Effector memory CD8-positive, alpha-beta T cell (primary cell): ENCODE measurements at places on chromosomes 4 and X.

GRCh38 chr4:178296669-178297068 lies 854.4 kb upstream of the AGA start:
- no peak for DNase-seq
- H3K27me3 ChIP-seq: no peaks in the 10 kb centered on the region
- H3K36me3 ChIP-seq: no peaks in the 10 kb centered on the region
- H3K4me1 ChIP-seq: no peaks in the 10 kb centered on the region

GRCh38 chr4:160326110-160326509 lies 1223.2 kb downstream of the RAPGEF2 start:
- DNase-seq: no peak
- H3K27me3 ChIP-seq: no peaks in the 10 kb centered on the region
- no peak overlapping the region for H3K27ac ChIP-seq
- no peak overlapping the region for H3K4me3 ChIP-seq
- no peaks in the 10 kb centered on the region for H3K36me3 ChIP-seq

DNA sequence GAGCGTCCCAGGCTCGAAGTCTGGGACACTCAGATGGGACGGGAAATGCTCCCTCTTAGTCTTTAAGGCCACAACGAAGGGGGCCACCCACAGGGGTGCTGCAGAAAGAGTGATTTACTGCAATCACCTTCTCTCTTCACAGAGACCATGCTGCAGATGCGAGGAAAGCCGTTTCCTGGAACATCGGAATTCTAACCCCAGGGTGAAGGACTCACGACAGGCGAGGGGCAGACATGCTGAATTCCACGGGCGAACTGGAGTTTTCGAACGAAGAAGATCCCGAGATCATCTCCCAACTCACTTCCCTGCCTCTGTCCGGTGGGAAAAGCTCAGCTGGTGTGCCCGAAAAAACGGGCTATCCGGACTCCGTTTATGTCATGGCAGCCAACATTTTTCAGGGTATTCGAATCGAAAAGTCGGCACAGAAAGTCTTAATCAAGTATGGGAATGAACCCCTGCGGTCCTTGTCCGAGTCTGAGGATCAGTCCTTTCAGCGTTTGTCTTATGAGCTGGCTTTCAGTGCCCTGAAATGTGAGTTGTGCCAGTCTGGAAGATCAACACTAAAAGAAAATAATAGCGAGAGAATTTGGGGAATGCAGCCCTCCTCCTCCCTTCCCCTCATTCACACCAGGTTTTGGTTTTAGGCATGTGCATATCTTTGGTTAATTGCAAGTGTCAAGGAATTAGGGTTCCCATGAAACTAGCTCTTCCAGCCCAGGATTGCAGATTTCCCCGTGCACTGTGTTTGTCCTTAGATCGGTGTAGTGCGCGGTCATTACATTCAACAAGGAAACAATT lies 905 bp downstream of the NSUN7 start:
- no peak for DNase-seq
- H3K27ac ChIP-seq: no peak overlapping the region
- H3K4me1 ChIP-seq: no peaks in the 10 kb centered on the region
- peak overlapping the region; percentile 54 for H3K4me3 ChIP-seq
- no peaks in the 10 kb centered on the region for H3K36me3 ChIP-seq
- H3K27me3 ChIP-seq: peaks cover 47% of the 10 kb centered on the region

DNA sequence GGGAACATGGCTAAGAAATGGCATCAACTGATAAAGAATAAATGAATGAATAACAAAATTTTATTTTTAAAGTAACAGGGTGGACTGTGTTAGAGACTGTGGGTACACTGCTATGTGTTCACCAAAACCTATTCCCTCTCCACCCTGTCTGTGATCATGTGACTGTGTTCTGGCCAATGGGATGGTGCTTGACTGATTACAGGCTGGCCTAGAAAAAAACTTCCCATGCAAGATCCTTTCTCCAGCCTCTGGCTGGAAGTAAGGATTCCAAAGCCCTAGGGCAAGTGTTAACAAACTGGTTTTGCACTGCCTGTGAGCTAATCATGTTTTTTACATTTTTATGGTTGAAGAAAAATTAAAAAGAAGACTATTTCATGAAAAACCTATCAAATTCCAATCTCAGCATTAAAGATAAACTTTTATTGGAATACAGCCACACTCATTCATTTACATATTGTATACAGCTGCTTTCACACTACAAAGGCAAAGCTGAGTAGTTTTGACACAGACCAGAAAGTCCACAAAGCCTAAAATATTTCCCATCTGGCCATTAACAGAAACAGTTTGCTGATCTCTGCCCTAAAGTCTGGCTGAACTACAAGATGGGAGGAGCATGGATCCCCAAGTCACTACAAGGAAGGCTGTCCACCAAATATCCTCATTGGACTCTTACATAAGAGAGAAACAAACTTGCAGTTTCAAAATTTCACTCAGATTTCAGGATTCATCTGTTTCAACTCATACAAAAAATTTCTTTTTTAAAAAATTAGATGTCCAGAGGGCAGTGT lies 133.2 kb downstream of the ARHGAP6 start:
- no peak overlapping the region for H3K27ac ChIP-seq
- no peak for DNase-seq
- no peaks in the 10 kb centered on the region for H3K36me3 ChIP-seq
- no peaks in the 10 kb centered on the region for H3K27me3 ChIP-seq

- no peak for DNase-seq
- H3K36me3 ChIP-seq: peaks cover 30% of the 10 kb centered on the region
- H3K27me3 ChIP-seq: no peaks in the 10 kb centered on the region
- no peak overlapping the region for H3K27ac ChIP-seq
Observed at GRCh38 chrX:23670528-23670927, 3.2 kb downstream of the PRDX4 start.

GRCh38 chr4:150647008-150647407 lies 65.1 kb downstream of the MAB21L2 start:
- no peak overlapping the region for H3K4me3 ChIP-seq
- no peaks in the 10 kb centered on the region for H3K27me3 ChIP-seq
- no peak for DNase-seq
- H3K4me1 ChIP-seq: peaks cover 11% of the 10 kb centered on the region

- H3K27me3 ChIP-seq: no peaks in the 10 kb centered on the region
- no peak overlapping the region for H3K4me3 ChIP-seq
- peaks cover 13% of the 10 kb centered on the region for H3K4me1 ChIP-seq
- peak overlapping the region; percentile 6 for H3K27ac ChIP-seq
- no peaks in the 10 kb centered on the region for H3K36me3 ChIP-seq
Observed at GRCh38 chrX:13427441-13428052, 107.7 kb upstream of the ATXN3L start.

- no peak overlapping the region for H3K4me3 ChIP-seq
- H3K27ac ChIP-seq: no peak overlapping the region
- no peaks in the 10 kb centered on the region for H3K36me3 ChIP-seq
- no peaks in the 10 kb centered on the region for H3K27me3 ChIP-seq
Observed at GRCh38 chr4:54898656-54899340, 226.6 kb downstream of the KDR start.

- no peaks in the 10 kb centered on the region for H3K36me3 ChIP-seq
- no peak overlapping the region for H3K27ac ChIP-seq
- no peak overlapping the region for H3K4me3 ChIP-seq
- no peak for DNase-seq
- no peaks in the 10 kb centered on the region for H3K4me1 ChIP-seq
Observed at GRCh38 chr4:79273915-79274314, 51.9 kb downstream of the NAA11 start.

GRCh38 chr4:119523399-119523798 lies 105.2 kb downstream of the PDE5A start:
- H3K36me3 ChIP-seq: no peaks in the 10 kb centered on the region
- H3K27me3 ChIP-seq: no peaks in the 10 kb centered on the region

GRCh38 chr4:107896158-107896645 lies 35.1 kb upstream of the CYP2U1 start:
- no peak for DNase-seq
- no peaks in the 10 kb centered on the region for H3K36me3 ChIP-seq
- H3K4me3 ChIP-seq: no peak overlapping the region
- no peak overlapping the region for H3K27ac ChIP-seq
- peaks cover 50% of the 10 kb centered on the region for H3K27me3 ChIP-seq

- no peak for DNase-seq
- no peak overlapping the region for H3K4me3 ChIP-seq
Observed at GRCh38 chr4:13907255-13907751, 279.8 kb upstream of the BOD1L1 start.

DNA sequence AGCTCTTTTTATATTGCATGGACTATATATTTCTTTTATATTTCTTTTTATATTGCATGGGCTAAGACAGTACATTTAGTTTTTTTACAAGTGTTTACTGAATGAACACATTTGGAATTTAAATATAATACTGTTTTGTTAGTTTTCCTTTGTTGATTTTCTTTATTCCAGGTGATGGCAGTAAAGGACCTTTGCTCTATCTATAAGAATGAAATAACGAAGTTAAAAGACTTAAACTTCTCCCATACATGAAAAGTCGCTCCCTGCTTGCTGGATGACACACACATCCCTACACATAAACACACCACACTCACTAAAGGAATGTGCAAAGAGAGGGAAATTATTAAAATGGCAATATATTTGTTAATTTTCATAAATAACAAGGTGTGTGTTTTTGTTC lies 102.5 kb upstream of the ANXA10 start:
- H3K27ac ChIP-seq: no peak overlapping the region
- no peak overlapping the region for H3K4me3 ChIP-seq
- no peaks in the 10 kb centered on the region for H3K4me1 ChIP-seq
- H3K27me3 ChIP-seq: no peaks in the 10 kb centered on the region
- no peaks in the 10 kb centered on the region for H3K36me3 ChIP-seq
- DNase-seq: no peak

GRCh38 chrX:23855569-23855968 lies 52.2 kb downstream of the APOO start:
- H3K36me3 ChIP-seq: peaks cover 4% of the 10 kb centered on the region
- no peaks in the 10 kb centered on the region for H3K27me3 ChIP-seq
- H3K4me1 ChIP-seq: no peaks in the 10 kb centered on the region
- no peak for DNase-seq
- no peak overlapping the region for H3K4me3 ChIP-seq
- no peak overlapping the region for H3K27ac ChIP-seq

DNA sequence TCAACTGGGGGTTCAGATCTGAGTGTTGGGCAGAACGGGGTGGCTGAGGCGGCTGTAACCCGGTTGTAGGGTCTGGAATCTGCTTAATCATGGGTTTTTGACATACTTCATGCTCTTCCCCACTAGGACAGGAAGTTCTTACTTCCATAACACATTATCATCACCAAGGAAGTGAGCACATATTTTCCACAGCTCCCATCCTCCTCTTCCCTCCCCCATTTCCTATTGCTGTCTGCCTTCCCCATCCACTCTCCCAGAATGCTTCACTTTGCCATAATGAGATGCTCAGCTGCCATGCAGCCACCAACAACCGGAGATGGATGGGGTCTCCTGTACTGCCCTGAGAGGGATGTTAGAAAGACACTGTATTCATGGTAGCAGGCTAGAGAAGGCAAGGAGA lies 6.4 kb upstream of the DCUN1D4 start:
- H3K4me1 ChIP-seq: peaks cover 1% of the 10 kb centered on the region
- H3K27ac ChIP-seq: no peak overlapping the region
- H3K4me3 ChIP-seq: no peak overlapping the region
- H3K27me3 ChIP-seq: peaks cover 6% of the 10 kb centered on the region

- DNase-seq: no peak
- peaks cover 2% of the 10 kb centered on the region for H3K27me3 ChIP-seq
- H3K36me3 ChIP-seq: no peaks in the 10 kb centered on the region
- H3K27ac ChIP-seq: no peak overlapping the region
Observed at GRCh38 chr4:141455651-141456050, 180.7 kb upstream of the IL15 start.

DNA sequence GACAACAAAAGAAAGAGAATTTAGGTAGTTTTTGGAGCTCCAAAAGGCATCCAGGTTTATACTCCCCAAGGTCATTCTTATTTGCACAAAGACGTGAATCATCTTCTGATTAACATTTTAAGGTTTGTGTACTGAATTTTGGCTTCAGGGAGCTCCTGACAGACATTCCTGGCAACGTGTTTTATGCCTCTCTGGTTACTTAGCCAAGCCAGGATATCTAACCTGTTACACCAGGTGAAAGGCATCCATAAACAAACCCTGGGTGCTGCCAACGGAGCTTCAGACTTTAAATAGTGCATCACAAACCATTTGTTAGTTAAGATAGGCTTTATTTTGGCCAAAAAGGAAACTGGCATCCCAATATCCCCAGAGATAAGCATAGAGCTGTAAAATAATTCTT lies 997.3 kb downstream of the ARAP2 start:
- no peak overlapping the region for H3K27ac ChIP-seq
- H3K36me3 ChIP-seq: no peaks in the 10 kb centered on the region
- H3K4me3 ChIP-seq: no peak overlapping the region
- DNase-seq: no peak
- no peaks in the 10 kb centered on the region for H3K27me3 ChIP-seq
- no peaks in the 10 kb centered on the region for H3K4me1 ChIP-seq

DNA sequence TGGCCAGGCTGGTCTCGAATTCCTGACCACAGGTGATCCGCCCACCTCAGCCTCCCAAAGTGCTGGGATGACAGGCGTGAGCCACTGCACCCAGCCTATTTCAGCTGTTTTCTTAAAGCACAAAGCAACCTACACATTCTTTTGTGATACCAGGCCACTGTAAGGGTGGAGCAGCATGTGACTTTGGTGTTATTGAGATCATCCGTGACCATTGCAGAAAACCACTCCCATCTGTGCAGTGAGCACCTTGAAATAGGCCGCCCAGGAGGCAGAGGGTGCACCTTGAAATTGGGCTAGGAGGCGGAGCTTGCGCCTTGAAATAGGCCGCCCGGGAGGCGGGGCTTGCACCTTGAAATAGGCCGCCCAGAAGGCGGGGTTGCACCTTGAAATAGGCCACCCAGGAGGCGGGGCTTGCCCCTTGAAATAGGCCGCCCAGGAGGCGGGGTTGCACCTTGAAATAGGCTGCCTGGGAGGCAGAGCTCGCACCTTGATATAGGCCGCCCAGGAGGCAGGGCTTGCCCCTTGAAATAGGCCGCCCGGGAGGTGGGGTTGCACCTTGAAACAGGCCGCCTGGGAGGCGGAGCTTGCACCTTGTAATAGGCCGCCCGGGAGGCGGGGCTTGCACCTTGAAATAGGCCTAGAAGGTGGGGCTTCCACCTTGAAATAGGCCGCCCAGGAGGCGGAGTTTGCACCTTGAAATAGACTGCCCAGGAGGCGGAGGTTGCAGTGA lies 9.0 kb upstream of the SLC25A6 start:
- H3K27ac ChIP-seq: no peak overlapping the region
- no peak overlapping the region for H3K4me3 ChIP-seq
- H3K4me1 ChIP-seq: peaks cover 4% of the 10 kb centered on the region
- no peak for DNase-seq

DNA sequence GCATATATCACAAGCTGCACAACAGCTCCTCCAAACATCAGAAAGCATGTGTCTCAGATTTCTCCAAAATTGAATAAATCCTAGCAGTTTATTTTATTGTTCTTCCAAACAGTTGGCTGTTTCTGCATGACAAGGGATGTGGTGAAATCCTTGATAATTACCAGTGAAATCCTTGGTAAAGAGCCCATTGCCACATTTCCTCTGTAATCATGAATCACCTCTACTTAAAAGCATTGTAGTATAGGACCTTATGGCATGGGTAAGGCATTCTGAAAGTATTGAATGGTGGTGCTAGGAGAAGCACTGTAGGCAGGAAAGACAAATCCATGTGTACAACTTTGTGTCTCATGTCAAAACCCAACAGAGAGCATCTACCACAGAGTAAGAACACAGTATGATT lies 135.8 kb upstream of the NDST3 start:
- no peaks in the 10 kb centered on the region for H3K4me1 ChIP-seq
- H3K27ac ChIP-seq: no peak overlapping the region
- H3K36me3 ChIP-seq: no peaks in the 10 kb centered on the region
